ENCODE measurements at places on chromosomes 7 and 10. TPM values are rescaled to one million over a fixed set of nuclear protein-coding genes. Genes with fewer than 3 reads are reported as not detected.

DNA sequence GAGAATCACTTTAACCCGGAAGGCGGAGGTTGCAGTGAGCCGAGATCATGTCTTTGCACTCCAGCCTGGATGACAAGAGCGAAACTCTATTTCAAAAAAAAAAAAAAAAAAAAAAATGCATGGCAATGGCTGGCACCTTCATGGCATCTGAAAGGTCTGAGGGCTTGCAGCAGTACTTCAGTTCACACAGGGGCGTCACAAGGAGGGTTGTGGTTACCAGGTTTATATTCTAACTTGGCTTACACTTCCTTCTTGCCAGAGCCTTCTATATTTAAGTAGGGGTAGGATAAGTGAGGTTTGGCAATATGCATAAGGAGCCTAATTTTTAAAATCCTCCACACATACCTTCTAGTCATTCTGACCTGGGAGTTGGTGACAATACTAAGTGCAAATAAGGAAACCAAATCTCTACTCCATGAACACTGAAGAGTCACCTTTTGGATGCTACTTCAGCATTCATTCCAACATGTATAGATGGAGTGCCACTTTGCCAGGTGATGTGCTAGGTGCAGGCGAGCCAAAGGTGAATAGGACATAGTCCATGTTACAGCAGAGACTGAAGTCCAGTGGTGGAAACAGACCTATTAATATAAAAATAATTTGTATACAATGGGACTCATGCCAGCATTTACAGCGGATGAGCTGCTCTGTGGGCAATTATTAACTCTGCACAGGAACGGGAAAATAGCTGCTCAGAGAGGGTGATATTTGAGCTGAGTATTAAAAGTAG lies 57.8 kb upstream of the PDCD4 start:
- H3K27me3 ChIP-seq, result peaks cover 12% of the 10 kb centered on the region
- no peak overlapping the region for H3K4me3 ChIP-seq
- H3K4me1 ChIP-seq, result no peaks in the 10 kb centered on the region
- no peaks in the 10 kb centered on the region for H3K36me3 ChIP-seq
- H3K27ac ChIP-seq, result no peak overlapping the region

GRCh38 chr7:147833970-147834369 lies 756.6 kb upstream of the C7orf33 start:
- H3K27ac ChIP-seq, result no peak overlapping the region
- H3K36me3 ChIP-seq, result no peaks in the 10 kb centered on the region
- no peaks in the 10 kb centered on the region for H3K4me1 ChIP-seq
- no peaks in the 10 kb centered on the region for H3K27me3 ChIP-seq

DNA sequence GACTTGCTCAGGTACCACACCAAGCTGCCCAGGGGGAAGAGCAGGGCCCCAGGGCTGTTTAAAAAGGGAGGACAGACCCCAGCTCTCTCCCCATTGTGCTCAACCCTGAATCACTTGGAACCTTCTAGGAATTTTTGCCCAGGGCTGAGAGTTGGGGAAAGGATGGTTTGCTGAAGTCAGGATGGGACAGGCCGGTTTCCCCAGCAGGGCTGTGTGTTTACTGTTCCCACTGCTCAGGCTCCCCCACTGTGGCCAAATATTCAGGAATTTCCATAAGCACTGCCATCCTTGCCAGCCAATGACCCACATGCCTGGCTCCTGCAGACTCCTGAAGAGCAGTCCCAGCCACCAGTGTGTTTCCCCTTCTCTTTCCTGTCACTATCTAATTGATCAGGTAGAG lies 120.7 kb downstream of the WDFY4 start:
- no peaks in the 10 kb centered on the region for H3K36me3 ChIP-seq
- no peak for DNase-seq
- H3K4me3 ChIP-seq, result peak overlapping the region; percentile 55
- H3K27ac ChIP-seq, result no peak overlapping the region

GRCh38 chr7:157565201-157565626 lies 228.4 kb downstream of the DNAJB6 start:
- H3K4me1 ChIP-seq, result no peaks in the 10 kb centered on the region
- no peaks in the 10 kb centered on the region for H3K27me3 ChIP-seq
- H3K4me3 ChIP-seq, result no peak overlapping the region
- no peak overlapping the region for H3K27ac ChIP-seq
- no peak for DNase-seq

GRCh38 chr7:118452128-118452527 lies 227.6 kb downstream of the ANKRD7 start:
- no peak for DNase-seq
- no peaks in the 10 kb centered on the region for H3K27me3 ChIP-seq
- no peak overlapping the region for H3K27ac ChIP-seq
- H3K36me3 ChIP-seq, result no peaks in the 10 kb centered on the region
- H3K4me3 ChIP-seq, result no peak overlapping the region

DNA sequence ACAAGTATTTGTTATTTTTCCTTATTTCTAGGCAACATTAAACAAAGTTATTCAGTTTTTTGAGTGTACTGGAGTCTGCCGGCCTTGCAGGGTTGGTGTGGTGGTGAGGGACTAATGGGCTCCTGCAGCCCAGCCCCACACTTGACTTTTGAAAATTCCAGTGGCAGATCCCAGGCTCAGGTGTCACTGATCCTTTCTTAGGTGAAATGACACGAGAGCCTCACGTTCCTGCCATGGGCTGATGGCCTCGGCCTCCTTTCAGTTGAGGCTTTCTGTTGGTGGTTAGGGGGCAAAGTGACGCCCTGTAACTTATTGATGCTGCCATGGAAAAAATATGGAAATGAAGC lies 117.9 kb downstream of the NKX6-2 start:
- H3K4me3 ChIP-seq, result peak overlapping the region; percentile 1
- no peaks in the 10 kb centered on the region for H3K36me3 ChIP-seq
- DNase-seq, result peak; percentile 93
- no peaks in the 10 kb centered on the region for H3K27me3 ChIP-seq

Gene RELN
- total RNA-seq, result 0.36 TPM

Gene RSPH10B2
- total RNA-seq, result under 0.01 TPM
